ENCODE measurements at places on chromosomes 7 and 10.

DNA sequence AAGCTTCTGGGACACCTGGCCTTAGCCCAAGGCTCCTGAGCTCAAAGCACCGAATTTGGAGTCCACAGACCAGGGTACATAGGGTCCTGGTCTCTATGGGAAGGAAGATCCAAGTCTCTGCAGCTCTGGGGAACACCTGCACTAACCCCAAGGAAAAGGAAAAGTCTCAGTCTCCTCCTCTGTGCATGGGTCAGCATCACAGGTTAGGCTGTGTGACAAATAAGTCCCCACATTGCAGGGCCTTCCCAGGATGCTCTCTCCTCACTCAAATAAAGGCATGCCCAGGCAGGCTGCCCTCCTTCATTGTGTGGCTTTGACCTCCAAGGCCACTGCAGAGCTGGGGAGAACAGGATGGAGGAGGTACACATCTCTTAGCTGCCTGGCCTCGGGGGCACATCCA lies 121.0 kb upstream of the ZMIZ1 start:
- no peak for DNase-seq

- no peak for DNase-seq
Observed at GRCh38 chr10:47057471-47057870, 146.2 kb downstream of the PTPN20 start.

DNA sequence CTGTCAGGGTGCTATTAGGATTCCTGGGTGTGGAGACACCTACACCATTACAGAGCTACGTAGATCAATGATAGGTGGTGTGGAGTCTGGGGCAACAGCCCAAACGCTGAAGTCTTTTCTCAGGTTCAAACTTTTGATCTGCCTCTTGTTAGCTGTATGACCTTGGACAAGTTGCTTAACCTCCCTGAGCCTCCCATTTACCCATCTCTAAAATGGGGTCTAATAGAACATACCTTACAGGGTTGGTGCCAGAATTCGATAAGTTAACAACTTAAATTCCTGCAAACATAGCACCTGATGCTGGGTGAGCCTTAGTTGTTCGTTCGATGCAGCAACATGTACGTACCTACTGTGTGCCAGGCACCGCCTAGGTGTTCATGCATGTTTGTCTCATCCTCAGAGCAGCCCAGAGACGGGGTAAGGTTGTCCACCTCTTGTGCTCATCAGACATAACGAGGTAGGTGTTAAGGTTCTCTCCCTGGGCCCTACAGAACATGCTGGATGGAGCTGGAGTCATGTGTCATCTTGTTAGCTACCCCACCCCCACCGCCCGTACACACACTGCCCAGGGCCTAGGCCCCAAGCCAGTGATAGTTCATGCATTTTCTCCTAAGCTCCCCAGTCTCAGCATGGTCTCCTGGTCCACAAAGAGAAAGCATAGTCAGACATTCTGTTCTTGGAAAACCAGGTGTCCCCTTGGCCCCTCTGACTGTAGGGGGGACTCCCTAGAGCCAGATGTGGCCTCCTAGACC lies 41.0 kb upstream of the SLC29A3 start:
- DNase-seq = no peak

GRCh38 chr10:126504063-126504760 lies 115.9 kb upstream of the ADAM12 start:
- no peak for DNase-seq

DNA sequence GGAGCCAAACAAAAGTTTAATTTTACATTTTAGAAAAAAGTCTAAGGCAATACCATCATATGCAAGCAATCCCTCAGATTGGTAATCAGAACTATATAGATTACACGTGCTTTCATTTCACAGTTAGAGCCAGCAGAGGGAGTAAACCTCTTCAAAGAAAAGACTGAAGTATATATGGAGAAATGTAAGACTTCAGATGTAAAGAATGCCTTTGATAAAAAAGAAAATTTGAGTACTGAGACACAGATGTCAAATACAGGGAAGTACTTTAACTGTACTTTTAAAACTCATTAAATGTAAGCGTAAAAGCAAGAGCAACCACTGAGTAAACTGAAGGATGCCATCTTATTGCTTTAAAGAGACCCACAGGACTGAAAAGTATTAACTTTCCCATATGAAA lies 101.4 kb upstream of the FAM133B start:
- no peak for DNase-seq

GRCh38 chr10:126373972-126374371 lies 14.3 kb downstream of the ADAM12 start:
- no peak for DNase-seq

- no peak for DNase-seq
Observed at GRCh38 chr10:88893611-88894010, 13.6 kb downstream of the STAMBPL1 start.

GRCh38 chr7:19239951-19240350 lies 94.7 kb upstream of the FERD3L start:
- no peak for DNase-seq

DNA sequence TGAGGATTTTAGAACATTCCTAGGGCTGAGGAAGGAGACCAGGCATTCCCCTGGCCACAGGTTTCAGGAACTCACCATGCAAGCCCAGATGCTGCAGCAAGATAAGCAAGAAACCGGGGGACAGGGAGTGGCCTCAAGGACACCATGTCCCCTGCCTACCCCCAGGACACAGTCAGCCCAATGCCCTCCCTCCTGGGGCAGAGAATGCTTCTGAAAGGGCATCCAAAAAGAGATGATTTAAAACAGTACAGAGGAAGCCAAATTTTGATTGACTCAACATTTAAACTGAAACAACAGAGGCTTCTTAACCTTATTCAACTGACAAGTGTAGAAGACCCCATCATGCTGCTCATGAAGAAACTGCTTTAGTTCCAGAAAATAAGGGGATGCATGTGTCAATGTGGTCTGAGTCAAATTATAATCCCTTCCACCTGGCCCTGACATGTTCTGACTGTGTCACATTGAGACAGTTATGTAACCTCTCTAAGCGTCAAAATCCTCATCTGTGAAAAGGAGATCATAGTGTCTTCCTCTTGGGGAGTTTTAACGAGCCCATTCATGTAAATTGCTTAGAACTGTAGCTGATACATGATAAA lies 60.0 kb downstream of the ICA1 start:
- no peak for DNase-seq

GRCh38 chr10:27503498-27504006 lies 552 bp upstream of the RAB18 start:
- DNase-seq = no peak

DNA sequence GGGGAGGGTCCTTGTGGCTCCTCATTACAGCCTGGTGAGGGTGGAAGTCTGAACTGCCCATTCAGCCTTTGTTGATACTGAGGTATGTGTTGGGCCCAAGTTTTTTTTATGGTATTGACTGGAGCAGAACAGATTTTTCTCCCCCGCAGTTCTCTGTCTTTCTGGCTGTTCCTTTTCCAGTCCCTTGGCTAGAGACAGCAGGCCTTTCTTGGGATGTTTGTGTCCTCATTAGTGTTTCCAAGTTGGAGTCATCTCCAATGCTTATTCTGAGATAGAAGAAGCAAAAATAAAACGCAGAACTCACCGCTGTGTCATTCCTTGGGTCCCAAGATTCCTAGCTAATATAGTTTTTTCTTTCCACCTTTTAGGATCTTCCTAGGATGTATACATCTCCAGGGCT lies 193.3 kb downstream of the RAMP3 start:
- no peak for DNase-seq

DNA sequence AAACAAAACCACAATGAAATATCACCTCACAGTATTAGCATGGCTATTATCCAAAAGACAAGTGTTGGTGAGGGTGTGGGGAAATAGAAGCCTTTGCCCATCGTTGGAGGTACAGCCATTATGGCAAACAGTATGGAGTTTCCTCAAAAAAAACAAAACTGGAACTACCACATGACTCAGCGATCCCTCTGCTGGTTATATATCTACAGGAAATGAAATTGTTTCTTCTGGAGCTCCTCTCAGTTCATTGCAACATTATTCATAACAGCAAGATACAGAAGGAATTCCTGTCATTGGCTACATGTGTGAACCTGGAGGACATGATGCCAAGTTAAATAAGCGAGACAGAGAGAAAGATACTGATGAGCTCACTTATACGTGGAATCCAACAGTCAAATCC lies 2.4 kb upstream of the UBE3C start:
- DNase-seq = no peak

- peak; percentile 55 for DNase-seq
Observed at GRCh38 chr10:118754229-118754555, 578 bp downstream of the CACUL1 start.

DNA sequence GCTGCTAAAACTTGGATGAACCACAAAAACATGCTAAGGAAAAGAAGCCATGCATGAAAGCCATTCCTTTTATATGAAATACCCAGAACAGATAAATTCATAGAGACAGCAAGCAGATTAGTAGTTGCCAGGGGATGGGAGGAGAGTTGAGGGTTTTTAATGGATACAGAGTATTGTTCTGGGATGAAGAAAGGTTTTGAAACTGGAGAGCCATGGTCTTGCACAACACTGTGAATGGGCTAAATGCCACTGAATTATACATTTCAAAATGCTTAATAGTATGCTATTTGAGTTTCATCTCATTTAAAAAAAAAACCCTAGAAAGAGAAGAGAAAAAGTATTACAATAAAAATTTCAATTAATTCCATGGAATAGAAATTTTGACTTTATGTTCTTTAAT lies 154.3 kb downstream of the GNAT3 start:
- no peak for DNase-seq

- no peak for DNase-seq
Observed at GRCh38 chr7:98998821-98999725, 120.7 kb downstream of the TRRAP start.

DNA sequence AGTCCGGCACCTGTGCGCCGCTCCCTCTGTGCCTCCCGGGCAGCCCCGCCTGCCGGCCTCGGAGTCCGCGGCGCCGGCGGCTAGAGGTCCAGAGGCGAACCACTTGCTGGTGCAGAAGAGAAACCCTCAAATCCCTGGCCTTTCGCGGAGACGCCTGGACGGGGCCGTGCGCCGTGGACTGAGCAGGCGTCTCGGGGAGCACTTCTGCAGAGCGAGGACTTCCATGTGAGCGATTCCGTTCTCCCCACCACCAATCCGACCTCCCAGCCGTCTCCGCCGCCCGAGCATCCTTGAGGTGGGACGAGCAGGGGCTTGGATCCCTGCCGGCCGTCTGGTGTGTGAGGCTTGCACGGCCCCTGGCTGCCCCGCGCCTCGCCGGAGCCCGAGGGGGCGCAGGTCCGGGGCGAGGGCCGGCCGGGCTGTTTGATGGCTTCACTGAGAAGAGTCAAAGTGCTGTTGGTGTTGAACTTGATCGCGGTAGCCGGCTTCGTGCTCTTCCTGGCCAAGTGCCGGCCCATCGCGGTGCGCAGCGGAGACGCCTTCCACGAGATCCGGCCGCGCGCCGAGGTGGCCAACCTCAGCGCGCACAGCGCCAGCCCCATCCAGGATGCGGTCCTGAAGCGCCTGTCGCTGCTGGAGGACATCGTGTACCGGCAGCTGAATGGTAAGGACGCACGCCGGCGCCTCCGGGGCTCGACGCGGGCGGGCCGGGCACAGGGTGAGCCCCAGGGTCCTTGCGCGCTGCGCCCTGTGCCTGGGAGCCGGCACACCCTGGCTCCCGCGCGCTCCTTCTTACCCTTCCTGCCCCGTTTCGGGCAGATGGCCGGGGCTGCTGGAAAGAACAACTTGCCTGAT lies 660 bp downstream of the GALNT17 start:
- DNase-seq = no peak

GRCh38 chr10:22821501-22821900 lies 106.4 kb upstream of the ARMC3 start:
- DNase-seq = no peak

GRCh38 chr10:59895629-59896116 lies 10.7 kb downstream of the CCDC6 start:
- no peak for DNase-seq

DNA sequence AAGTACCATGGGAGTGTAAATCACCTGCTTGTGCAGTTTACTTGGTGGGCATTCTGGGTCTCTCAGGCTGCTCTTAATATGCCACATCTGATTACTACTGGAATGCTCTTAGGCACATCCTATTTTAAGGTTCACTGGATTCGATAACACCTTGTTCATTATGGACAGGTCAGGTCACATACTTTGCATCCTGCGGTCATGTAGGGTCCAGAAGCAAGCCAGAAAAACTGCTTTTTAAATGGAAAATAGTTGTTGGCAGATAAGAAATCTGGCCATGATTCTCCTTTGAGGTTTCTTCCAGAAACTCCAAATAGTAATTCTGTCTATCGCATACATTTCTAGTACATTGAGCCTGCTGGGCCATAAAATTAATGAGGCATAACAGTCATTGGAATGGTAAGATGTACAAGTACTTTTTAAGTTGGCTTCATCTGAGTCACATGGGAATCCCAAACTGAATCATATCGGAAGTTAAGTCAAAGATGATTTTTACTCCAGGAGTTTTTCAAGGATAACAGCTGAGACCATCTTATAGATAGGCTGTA lies 371.9 kb downstream of the LRRTM3 start:
- no peak for DNase-seq

All from stimulated activated naive CD8-positive, alpha-beta T cell treated with anti-CD3 and anti-CD28 coated beads, Interleukin-15, Interleukin-2, amounts not matched to agents 100 U/mL and 50 U/mL, for 24 hours (primary cell).